ENCODE measurements at places on chromosomes 2 and 18. TPM values are rescaled to one million over a fixed set of nuclear protein-coding genes. Genes with fewer than 3 reads are reported as not detected.
A peak's percentile ranks its signal among the peaks of the same experiment; 100 is the strongest.

- DNase-seq = no peak
These were observed 28.1 kb downstream of the CRIM1 start for GRCh38 chr2:36383726-36384125.

DNA sequence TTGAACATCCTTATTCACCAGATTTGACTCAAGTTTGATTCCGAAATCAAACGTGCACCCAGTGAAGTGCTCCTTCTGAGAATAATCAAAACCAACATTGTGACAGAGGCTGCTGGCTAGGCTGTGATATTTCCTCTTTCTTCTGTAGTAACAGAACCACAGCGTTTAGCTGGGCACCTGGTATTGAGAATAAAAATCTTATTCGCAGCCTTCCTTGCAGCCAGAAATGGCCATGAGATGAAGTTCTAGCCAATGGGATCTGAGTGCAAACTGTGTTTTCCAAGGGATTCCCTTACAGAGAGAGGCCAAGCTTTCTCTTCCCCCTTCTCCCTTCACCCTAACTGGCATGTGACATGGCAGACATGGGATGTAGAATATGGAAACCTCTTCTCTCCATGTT is 51.7 kb downstream of the TMEM163 start:
- no peak for DNase-seq

DNA sequence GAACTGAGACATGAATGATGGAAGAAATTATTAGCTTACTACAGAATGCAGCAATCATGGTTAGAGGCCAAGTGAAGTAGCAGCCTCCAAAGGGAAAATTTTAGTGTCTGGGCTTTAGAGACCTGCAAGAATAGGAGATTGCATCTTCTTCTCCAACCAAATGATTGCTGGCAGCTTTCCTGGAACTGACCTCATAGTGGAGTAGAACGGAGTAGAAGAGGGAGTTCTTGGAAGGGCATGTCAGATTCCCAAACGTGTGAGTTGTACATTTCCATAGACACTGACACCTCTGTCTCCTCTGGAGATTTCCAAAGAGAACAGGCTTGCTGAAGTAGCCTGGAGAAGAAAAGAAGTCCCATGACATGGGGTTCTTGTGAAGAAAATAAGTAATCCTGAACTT is 169.8 kb upstream of the ERBB4 start:
- peak; percentile 73 for DNase-seq

GRCh38 chr2:196274387-196274809 is 103.0 kb upstream of the STK17B start:
- peak; percentile 56 for DNase-seq

- DNase-seq = no peak
These were observed 295.2 kb upstream of the LRP1B start for GRCh38 chr2:142426064-142426463.

DNA sequence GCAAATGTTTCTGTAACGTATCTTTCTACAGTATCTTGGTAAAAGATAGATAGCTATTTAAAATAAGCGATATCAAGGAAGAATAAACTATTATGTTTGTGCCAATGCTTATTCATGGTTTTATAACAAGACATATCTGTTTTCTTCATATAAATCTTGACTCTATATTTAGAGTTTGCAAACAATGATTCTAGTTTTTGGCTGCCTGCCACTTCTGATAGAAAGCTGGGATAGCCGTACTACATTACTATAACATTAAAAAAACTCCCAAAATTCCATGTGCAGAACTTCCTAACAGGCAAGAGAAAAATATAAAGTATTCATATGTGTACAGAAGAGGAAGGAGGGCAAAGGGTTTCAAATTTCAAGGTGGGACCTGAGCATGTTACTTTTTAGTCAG is 985.0 kb downstream of the BCL11A start:
- no peak for DNase-seq

FAHD2B gene
- 7.9 TPM for total RNA-seq

Data from IMR-90 (cell line).